ENCODE measurements at places on chromosomes 1 and 21.

GRCh38 chr1:89037186-89037585 is 14.5 kb upstream of the GBP3 start:
- DNase-seq = no peak

- no peak for DNase-seq
Observed at GRCh38 chr1:2523191-2523890, 3.1 kb downstream of the PANK4 start.

- no peak for DNase-seq
Observed at GRCh38 chr1:210089855-210090254, 142.7 kb upstream of the SERTAD4 start.

- no peak for DNase-seq
Observed at GRCh38 chr1:172429331-172430127, 9.0 kb downstream of the C1orf105 start.

- DNase-seq = no peak
Observed at GRCh38 chr1:94316836-94317789, 79.7 kb upstream of the ARHGAP29 start.

- no peak for DNase-seq
Observed at GRCh38 chr1:203289982-203290260, 15.4 kb upstream of the BTG2 start.

DNA sequence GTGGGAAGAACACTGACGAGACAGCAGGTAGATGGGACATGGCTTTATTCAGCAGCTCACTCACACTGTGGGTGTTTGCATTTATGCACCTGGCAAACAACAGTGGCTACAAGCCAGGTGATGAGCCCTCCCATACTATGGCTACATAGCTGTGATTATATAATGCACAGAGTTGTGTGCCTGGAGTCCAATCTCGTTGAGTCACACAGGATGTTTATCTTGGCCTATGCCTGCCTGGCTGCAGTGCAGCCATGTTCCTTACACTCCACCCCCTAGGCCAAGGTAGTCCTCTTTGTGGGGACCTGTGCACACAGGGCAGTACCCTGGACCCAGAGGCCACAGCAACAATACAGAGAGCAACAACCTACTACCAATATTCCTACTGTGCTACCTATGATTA is 1643.8 kb downstream of the MRPL39 start:
- DNase-seq = no peak

DNA sequence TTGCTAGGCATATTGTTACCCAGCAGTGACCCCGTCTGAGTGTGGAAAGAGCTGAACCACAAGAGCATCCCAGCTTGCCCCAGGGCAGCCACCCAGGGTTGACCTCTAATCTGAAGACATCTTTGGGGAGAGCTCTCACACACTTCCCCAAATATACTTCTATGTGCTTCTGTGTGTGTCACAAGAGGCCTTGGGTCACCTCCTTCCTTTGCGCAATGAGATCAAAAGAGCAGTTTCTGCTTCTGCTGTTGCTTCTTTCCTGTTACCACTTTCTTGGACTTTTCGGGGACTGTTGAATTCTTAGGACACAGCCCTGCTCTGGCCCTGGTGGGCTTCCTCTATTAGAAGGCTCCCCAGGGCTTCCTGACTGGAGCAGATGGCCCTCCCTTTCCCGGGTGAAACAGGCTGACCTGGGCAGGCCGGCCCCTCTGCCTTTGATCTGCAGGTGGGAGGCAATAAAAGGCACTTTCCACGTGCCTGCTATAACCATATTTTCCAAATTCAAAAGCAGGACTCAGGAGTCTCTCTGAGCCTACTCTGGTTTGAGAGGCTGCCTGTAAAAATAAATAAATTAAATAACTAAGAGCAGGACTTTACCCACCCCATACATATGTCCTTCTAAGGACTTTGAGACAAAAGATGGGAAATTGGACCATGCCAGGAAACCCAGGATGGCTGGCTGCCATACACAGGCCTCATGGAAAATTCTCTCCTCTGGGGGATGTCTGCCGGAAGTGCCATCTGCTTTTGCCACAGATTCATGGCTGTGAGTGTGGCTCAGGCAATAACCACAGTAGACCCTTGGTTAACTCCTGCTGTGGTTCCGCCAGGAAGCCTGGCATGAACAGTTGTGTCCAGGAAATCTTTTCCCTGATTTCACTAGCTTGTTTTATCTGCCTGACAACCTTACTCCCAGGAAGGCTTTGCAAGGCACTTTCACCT is 28.3 kb upstream of the RCSD1 start:
- DNase-seq = no peak

DNA sequence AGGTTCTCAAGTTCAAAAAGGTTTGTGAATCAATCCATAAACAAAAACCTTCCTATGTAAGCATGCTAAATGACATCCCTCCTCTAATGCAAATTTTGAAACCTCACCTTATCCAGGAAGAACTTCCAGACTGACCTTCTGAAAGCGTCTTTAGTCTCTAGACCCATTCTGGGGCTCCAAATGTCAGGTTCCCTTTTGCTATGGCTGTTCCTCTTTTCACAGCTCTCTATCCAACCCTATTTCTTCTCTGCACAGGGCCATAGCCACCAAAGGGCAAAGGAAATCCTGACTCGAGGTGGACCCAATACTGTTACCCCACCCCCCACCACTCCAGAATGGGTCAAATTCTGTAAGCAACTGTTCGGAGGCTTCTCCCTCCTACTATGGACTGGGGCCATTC is 3.4 kb downstream of the ATP1A4 start:
- DNase-seq = no peak

DNA sequence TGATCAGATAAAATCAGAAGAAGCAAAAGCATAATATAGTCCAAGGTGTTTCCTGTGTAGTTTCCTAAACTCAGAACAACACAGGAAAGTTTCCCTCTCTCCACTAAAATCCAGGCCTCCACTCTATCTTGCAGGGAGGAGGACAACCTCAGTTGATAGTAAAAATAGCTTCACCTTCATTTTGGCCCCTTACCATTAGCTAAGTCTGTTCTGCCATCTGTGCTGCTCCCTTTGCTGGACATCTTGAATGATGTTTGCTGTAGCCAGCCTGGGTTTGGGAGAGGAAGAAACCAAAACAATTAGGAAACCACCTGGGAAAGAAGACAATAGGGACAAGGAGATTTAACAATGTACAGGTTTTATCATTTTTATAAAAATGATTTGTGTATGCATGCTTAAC is 18.6 kb downstream of the DCAF8 start:
- DNase-seq = no peak

GRCh38 chr1:150144606-150145005 is 5.1 kb upstream of the PLEKHO1 start:
- DNase-seq = no peak

DNA sequence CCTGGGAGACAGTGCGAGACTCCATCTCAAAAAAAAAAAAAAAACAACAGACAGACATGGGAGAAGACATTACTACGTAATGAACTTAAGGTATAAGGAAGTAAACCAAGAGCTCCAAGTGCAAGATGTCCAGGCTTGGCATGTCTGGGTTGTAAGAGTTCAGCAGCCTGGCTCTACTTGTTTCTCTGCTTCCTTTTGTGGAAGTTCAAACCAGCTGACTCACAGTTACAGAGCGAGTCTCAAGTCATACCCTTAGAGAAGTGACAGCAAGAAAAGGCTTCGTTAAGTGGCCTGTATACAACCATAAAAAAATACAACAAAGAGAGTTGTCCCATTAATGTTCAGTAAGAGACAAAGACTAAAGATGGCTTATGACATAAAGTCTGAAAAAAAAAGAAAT is 1.3 kb downstream of the RIT1 start:
- no peak for DNase-seq

DNA sequence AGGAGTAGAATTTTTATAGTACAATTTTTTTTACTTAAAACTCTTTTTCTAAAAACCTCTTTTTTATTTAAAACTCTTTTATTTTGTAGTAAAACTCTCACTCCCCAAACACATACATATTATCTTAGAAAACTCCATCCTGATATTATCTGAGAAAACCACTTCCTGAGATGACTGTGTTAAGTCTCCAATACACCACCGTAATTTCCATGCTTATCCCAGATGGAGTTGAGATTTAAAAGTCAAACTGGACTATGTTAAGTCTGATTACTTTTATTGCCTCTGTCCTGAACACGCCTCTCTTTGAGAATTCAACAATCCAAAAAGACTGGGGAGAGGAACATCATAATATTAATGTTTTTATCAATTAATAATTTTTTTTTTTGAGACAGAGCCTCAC is 3.7 kb downstream of the SEC16B start:
- no peak for DNase-seq

GRCh38 chr1:99970713-99971255 is 988 bp downstream of the SLC35A3 start:
- DNase-seq = no peak

DNA sequence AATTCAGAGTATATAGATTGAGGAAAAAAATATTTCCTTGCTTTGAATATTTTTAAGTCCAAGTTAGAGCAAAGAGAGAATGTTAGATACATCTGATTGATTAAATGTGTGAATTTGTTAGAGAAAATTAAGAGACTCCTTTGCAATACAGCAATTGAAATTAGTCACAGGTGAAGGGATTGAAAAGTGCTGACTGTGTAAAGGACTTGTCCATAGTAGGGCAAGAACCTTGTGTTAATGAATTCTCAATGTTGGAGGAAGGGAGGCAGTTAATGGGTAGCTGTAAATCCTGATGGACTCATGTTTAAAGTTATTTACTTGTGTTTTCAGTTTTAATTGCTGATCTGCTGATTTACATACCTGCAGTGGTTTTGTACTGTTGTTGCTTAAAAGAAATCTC is 38.6 kb downstream of the ALG6 start:
- DNase-seq = no peak

Data from left lung (tissue), 14 donors.